ENCODE measurements at places on chromosomes 6 and 20.

DNA sequence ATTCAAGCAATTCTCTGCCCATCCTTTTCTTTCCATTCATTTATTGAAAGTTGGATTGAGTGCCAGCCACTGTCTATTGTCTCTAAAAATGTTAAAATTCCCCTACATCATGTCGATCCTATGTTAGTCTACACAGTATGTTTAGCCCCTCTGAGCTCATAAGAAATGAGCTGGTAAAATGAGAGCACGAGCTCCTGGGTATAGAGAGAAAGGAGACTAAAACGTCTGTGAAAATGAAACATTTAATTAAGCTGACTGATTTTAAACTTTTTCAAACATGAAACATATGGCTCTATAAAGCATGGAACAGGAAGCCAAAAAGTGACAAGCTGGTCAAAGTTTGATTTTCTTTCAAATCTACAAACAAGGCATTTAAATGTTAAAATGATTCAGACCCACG lies 104.0 kb upstream of the ASF1A start:
- DNase-seq, result no peak

- DNase-seq, result no peak
Observed at GRCh38 chr20:47276851-47277534, 79.5 kb downstream of the ZMYND8 start.

DNA sequence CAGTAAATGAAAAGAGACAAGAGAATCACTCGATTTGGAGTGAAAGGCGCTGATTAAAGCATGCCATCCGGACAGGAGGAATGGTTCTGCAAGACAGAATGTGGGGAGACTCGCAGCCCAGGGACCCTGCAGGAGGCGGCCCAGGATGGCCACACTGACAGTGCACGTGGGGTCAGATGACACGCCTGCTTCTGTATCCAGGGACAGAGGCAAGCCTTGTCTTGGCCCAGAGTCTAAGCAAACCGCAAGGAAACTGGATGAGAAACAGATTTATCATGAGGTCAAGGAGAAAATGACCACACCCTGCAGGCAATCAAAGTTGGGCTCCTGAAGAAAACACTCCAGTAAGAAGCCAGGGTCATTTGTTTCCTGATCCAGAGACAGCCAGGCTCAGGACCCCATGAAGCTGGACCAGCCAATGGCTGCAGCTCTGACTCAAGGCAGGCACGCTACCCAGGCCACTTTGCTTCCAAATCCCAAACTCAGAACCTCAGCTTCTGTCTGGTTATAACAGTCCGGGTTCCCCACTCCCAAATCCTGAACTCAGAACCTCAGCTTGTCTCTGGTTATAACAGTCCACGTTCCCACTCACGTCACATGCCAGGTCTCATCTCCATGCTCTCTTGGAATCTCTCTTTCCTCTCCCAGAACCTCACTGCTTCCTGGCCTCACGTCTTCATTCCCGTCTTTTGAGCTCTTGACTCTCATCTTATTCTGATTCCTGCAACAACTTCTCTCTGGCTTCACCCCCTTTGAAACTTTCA lies 144.9 kb upstream of the THBS2 start:
- no peak for DNase-seq

DNA sequence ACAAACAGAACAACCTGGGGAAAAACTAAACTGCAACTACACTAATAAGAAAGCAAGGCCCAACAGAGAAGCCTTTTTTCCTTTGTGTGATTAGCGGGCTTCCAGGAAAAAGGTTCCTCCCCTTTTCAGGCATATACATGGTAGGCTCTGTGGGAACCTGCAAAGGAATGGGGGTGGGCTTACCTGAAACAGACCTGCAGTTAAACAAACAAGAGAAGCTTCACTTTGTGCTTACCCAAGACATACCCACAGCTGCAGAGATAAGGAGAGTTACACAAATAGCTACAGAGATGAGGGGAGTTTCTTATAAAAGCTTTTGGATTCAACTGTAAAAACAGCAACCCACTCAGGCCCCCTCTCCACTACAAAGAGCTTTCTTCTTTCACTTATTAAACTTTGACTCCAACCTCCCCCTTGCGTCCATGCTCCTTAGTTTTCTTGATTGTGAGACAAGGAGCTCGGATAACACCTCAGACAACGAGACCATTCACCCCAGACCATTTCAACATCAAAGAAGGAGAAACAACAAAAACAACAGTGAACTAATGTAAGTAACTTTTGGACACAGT lies 30.9 kb downstream of the RNF146 start:
- DNase-seq, result no peak

DNA sequence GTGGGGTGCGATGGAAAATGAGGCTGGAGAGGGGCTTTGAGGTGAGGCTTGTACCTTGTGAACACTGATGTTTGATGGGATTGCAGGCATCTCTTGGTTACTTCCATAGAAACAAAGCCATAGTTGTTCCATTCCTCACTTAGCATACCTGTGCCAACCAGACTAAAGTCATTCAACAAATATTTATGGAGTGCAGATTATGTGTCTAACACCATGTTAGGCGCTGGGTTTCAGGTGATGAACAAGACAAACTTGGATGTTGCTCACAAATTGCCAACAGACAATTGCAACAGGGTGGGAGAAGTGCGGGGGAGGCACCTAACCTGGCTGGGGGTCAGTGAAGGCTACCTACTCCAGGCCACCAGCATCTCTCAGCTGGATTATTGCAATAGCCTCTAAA lies 1.5 kb downstream of the TTPAL start:
- no peak for DNase-seq

DNA sequence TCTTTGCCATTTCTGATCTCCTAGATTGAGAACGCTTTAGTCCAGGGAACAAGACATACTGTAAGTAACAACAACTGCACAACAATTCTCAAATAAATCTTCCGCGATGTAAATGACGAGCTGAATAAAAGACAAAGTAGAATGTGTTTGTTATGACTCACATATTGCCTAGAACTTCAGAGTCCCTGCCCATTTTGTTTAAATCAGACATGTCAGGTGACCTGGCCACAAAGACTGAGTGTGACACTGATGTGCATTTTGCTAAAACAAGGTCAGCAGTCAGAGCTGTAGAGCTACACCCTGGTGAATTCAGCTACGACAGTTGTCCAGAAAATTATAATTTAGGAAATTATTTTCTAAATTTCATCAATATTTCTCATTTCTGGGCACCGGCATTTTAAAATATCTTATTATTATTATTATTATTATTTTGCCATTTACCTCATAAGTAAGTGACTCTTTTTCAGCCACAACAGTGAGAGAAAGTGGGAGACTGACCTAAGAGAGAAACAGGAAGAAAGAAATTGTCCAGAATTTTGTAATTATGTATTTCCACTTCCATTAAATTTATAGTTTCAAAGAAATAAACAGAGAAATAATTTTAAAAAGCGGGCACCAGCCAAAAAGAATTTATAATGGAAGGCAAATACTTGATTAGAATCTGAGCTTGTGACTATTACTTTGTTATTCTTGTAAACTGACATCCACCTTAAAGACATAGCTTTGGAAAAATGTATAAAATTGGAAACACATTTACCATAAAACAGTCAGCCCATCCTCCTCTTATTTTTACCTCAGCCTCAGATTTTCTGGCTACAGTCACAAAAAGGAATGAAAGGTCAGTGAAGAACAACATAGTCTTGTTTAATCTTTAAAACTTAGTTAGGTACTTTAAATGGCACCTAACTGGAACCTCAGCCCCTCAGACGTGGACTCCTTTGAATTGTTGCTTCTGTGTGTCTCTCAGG lies 157.0 kb upstream of the CITED2 start:
- no peak for DNase-seq
